ENCODE measurements at places on chromosomes 2 and 18. TPM values are rescaled to one million over a fixed set of nuclear protein-coding genes. Genes with fewer than 3 reads are reported as not detected.

MAB21L4 gene
- not detected for total RNA-seq

CSRNP3 gene
- 184 TPM for total RNA-seq

TXNDC2 gene
- under 0.01 TPM for total RNA-seq

DSG1 gene
- total RNA-seq: 0.49 TPM

LYG1 gene
- total RNA-seq: 0.74 TPM

FBXO48 gene
- 0.49 TPM for total RNA-seq

LYPD6B gene
- total RNA-seq: 3.4 TPM

PMAIP1 gene
- 0.98 TPM for total RNA-seq

CTAGE1 gene
- total RNA-seq: not detected

Data from temporal lobe (tissue), 4 donors.